ENCODE measurements at places on chromosomes 16 and 17. TPM values are rescaled to one million over a fixed set of nuclear protein-coding genes. Genes with fewer than 3 reads are reported as not detected.

DNA sequence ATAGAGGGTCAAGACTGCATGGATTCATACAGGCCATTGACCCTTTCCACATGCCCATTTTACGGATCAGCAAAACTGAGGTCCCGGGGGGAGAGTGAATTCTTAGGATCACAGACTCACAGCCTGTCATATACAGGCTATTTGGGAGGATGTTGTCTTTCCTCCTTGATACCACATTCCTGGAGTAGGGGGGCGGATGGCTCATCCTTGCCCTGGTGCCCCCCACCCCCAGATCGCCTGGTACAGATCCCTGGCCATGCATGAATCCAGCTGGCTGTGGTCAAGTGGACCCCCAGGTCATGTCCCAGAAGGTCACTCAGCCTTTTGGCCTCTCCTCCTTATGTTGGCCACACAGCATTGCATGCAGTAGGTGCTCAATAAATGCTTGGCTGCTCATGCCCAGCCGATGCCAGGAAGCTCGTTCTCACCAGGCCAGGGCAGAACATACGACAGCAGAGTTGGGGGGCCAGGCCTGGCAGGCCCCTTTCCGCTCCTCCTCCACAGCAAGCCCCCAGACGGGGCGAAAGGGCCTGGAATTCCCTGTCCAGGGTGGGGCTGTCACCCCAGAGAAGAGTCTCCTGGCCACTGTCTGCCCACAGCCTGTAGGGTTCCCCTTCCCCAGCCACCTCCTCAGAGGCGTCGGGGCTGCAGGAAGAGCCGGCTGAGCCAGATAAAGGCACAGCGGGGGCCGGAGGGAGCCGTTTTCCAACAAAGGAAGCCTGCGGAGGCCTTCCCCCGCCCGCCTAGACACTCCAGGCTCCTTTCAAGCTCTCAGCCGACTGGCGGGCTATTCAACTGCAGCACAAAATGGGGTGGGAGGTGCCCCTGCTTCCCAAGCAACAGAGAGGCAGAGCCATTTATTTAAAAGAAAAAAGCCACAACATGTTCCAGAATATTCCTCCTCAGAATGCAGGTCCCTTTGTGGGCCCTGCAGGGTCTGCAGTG, 215.7 kb upstream of the CIBAR2 start:
- DNase-seq: no peak

DNA sequence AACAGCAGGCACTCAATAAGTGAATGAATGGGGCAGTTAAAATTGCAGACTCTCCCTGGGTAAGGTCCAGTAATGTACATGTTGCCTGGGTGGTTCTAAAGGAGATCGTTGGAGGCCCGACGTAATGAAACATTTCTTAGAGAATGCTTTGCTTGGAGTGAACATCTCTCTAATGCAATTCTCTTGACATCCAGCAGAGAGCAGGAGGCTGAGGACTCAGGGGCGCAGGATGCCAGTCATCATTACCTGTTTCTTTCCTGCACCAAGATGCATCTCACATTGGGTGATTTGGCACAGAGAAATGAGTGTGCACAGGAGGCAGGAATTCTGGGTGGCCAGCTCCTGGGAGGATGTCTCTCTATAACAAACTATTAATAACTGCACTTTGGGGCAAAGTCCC, 130.3 kb upstream of the RBBP6 start:
- DNase-seq: no peak

Gene MYO15A
- 0.18 TPM for total RNA-seq

- no peak for DNase-seq
Measured at GRCh38 chr16:19858340-19859018, 26.2 kb downstream of the GPRC5B start.

- no peak for DNase-seq
Measured at GRCh38 chr17:5789528-5789927, 205.2 kb upstream of the NLRP1 start.

DNA sequence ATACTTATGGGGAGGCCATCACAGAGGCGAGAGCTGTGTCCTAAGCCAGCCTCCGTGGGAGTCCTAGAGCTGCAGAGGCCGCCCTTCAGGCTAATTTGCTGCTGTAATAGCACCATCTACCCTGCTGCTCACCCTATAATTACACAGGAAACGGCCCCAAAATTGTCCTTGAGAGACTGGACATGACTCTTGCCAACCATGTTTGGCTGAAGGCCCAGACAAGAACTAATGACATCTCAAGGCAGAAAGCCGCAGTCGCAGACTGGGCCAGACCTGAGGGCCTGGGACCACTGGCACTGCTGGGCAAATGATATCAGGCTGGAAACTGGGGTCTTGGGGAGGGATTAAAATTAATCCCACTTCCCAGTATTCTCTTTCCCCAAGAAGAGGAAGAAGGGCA, 24.1 kb downstream of the PSMD7 start:
- no peak for DNase-seq

DNA sequence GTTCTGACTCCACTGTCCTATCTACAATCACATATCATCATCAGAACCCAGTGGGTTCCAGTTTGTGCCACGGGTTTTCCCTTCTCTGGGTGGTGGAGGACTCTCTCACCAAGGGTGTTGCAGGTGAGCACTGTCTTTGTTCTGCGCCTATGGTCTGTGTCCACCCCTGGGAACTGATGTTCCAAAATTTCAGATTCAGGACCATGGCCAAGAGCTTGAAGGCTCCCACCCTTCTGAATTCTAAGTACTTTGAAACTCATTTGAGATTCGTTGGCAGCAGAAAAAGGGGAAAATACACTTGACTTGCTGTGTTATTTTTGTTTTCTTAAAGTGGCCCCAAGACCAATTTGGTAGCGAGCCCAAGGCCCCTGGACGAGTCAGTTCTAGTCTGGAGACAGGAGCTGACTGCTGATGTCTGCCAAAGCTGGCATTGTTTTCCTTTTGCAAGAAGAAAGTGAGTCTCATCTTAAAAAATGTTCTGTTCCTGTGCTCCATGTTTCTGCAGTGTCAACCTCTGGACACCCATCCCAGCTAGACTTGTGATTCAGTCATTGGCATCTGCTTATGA, 310.9 kb downstream of the HAPSTR1 start:
- no peak for DNase-seq

Gene SSTR5
- not detected for total RNA-seq

DNA sequence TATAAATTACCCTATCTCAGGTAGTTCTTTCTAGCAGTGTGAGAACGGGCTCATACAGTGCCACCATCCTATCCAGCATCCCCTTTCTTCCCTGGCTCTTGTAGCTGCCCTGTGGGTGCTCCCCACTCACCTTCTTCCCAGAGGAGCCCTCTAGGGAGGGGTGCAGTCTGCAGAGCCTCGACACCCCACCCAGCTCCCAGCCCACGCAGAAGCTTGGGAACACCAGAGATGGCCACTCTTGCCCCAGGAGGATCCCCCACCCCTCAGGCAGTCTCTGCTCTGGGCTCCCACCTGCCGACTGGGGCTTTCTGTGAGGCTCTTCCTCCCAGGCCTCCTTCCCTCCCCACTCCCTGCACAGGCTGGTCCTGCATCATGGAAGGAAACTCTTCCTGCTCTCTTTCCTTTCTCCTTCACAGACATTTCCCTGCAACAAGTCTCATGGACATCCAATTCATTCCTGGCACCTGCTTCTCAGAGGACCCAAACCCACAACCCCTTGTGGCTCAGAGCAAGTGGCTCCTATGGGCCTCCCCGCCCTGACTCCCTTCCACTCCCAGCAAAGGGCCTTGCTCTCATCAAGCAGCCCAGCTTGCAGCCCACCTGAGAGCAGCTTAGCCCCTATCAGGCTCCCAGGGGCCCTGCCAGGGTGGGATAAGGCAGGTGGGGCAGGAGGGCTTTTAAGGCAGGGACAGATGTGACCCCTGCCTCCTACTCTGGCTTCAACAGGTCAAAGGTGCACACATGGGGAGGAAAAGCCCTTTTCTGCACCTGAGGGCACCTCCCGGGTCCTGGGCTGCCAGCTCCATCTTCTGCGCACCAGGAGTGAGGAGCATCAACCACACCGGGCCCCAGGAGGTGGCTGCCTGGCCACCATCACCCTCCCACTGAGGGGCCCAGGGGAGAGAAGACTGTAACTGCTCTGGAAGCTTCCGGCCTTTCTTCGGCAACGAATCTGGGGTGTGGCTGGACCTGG, 263.8 kb upstream of the TNRC6C start:
- DNase-seq: no peak

Gene RAB26
- 1.1 TPM for total RNA-seq

DNA sequence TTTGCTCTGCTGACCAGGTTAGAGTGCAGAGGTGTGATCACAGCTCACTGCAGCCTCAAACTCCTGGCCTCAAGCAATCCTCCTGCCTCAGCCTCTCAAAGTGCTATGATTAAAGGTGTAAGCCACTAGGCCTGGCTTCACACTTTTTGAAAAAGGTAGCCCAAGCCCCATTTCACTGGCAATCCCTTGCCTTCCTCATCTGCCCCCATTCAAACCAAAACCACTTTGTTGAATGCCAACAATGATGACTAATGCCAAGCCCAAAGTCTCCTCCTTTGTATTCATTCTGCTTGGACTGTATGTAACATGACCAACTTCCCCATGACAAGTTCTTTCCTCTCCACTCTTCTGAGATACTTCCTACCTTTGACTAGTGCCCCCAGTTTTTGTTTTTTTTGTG, 33.1 kb downstream of the N4BP1 start:
- DNase-seq: peak; percentile 28

DNA sequence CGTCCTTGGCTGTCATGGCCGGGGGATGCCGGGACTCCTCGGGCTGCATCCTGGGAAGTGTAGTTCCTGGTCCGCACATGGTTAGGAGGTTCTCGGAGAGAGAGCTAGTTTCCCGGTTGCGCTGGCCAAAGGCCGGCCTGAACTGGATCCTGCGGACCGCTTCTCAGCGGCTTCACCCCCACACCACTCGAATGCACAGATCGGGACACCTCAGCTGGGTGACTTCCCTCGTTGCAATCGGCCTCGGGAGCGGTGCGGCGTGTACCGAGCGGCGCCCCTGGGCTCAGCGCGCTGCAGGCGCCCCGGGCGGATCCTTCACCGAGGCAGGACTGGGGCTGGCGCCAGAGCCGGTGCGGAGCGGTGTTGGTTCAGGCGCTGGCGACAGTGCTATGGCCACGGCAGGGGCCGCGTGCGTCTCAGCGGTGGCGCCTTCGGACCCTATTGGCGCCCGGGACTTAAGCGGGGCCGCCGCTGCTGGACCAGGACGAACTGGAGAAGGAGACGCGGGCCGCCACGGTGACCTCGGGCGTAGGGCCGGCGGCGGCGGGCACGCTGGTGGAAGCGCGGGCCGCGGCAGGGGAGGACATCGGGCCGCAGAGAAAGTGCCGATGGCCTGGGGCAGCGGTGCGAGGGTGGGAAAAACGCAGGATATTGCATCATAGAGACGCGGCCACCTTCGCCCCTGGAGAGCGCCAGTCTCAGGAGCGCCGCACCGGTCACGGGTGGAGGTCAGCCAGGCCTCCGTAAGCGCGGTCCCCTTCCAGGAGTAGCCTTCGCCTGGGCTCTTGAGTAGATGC, 11.4 kb downstream of the ZNF629 start:
- DNase-seq: peak; percentile 76

- no peak for DNase-seq
Measured at GRCh38 chr16:307691-308312, 24.8 kb downstream of the PDIA2 start.

DNA sequence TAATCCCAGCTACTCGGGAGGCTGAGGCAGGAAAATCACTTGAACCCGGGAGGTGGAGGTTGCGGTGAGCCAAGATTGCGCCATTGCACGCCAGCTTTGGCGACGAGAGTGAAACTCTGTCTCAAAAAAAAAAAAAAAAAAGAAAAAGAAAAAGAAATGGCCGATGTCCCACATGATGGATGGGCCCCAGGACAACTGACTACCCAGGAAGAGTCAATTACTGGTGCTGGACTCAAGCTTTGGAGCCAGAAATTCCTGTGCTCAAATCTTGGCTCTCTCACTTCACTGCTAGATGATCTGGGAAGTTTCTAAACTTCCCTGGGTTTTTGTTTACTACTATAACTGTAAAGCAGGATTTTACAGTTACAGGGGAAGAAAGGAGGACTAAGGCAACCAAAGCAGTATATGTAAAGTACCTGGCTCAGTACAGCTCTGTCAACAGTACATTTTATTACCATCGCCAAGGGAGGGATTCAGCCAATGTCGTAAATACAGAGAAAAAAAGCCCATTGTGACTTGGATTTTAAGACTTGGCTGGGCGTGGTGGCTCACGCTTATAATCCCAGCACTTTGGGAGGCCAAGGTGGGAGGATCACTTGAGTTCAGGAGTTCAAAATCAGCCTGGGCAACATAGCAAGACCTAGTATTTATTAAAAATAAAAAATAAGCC, 11.9 kb downstream of the C16orf86 start:
- no peak for DNase-seq

DNA sequence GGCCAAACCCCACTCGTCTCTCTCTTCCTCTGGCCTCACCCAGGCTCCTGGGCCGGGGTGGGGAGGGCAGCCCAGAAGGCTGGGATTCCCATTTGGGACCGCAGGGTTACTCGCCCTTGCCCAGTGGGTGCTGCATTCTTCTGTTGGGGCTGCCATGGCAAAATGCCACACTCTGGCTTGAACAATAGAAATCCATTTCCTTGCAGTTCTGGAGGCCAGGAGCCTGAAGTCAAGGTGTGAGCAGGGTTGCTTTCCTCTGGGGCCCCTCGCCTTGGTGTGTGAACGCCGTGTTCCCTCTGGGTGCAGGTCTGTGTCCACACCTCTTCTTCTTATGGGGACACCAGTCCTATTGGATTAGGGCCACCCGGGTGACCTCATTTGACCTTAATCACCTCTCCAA, 105.8 kb upstream of the GSE1 start:
- DNase-seq: no peak

DNA sequence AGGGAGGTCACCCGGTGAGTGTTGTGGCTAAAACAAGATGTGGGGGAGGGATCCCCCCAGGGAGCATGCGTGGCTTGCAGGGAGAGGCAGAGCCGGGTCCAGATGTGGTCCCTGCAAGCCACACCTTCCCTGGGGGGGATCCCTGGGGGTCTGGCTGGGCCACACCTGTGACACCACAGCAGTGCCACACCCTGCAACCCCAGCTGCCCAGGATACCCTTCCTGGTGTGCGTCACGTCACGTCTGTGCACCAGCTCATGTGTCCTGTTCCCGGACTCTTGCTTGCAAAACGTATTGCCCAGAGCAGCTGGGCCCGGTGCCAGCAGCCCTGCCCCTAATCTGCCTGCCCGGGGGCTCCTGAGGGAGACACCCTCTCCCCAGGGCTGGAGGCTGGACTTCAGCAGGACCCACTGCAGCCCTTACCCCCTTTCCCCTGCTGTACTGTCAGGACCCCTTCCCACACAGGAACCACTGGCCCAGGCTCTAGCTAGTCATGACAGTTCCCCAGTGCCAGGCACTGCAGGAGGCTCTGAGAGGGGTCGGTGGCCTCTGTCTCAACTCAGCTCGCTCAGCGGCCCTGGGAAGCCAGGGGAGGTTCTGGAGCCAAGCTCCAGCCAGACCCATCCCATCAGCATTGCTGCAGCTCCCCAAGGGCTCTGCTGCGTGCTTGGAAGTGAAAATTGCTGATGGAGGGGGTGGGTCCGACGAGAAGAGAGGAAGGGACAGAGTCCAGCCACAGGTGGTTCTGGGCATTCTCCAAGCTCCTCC, 25.8 kb upstream of the ACSF3 start:
- no peak for DNase-seq

Gene C17orf78
- total RNA-seq: not detected

GRCh38 chr17:17091276-17091675, 49.0 kb downstream of the MPRIP start:
- DNase-seq: no peak

Gene GFAP
- not detected for total RNA-seq

Gene HOXB2
- 2.7 TPM for total RNA-seq

Measured in IMR-90 (cell line).